Suprapubic skin (tissue), 4 donors: ENCODE measurements at places on chromosomes 2 and 18.

GRCh38 chr18:45236676-45237075 is 378.6 kb upstream of the SLC14A2 start:
- DNase-seq: no peak

- no peak for DNase-seq
These were observed 293.5 kb downstream of the SETBP1 start for GRCh38 chr18:44974174-44974573.

- DNase-seq: no peak
These were observed 37.8 kb upstream of the RTTN start for GRCh38 chr18:70243131-70243929.

DNA sequence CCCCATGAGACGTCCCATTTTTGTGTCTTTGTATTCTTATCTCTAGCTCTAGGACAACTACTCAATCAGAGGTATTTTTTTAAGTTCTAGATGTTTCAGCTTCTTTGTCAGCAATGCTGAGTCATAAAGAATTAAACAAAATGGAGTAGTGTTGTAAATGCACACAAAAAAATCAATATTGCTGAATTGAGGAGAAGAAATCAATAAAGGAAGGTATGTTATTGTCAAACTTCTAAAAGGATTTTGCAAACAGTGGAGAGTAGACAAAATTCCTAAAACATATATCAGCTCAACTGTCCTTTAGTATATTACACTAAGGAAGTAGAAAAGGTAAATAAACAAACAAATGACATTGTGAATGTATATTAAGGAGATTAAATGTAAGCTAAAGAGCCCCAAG is 726.1 kb upstream of the NRXN1 start:
- no peak for DNase-seq

- DNase-seq: no peak
These were observed 1.8 kb downstream of the IGFBP5 start for GRCh38 chr2:216693414-216694080.

GRCh38 chr2:37928377-37928776 is 3.3 kb downstream of the RMDN2 start:
- no peak for DNase-seq

DNA sequence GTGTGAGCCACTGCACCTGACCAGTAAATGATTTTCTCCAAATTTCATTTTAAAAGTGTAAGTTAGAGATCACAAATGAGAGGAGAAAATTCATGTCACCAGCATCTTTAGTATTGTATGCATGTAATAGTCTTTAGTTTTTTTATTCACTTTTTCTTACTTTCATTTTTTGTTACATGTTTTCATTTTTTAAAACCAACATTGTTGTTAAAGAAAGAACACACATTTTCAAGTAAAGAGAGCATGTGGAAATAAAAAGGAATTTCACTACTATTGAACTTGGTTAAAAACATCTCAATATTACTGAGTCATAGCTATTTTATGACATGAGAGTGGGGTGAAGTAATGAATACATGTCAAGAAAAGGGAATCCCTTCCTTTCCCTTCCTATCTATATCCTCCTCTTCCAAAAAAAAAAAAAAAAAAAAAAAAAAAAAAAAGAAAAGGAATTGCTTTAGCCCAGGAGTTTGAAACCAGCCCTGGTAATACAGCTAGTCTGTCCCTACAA is 29.1 kb upstream of the PMAIP1 start:
- DNase-seq: no peak

DNA sequence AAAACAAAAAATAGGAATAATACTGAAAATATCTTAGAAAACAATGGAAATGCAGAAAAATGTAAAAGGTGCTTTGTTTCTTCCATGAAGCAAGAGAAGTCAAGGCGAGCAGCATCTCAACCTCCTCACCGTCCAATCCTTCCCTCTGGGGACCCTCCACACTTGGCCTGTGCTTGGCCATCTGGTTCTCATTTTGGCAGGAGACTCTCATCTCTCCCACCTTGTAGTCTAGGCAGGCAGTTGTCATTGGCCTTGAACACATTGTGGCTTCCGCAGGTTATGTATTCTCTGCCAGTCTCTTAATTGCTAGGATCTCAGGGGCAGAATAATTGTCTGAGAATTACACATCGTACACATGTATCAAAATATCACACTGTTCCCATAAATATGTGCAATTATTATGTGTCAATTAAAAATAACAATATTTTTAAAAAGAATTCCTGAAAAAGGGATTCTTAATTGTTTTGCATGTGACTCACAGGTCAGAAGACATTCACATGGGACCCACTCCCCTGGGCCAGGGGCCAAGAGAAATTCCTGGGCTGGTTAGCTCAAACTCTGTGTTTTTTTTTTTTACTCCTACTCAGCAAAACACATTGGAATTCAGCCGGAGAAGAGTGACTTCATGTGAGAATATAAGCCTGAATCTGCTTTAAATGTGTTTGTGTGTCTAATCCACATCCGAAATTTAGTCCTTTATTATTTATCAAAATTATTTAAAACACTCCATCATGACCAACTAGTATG is 14.0 kb upstream of the ANKRD62 start:
- no peak for DNase-seq

- no peak for DNase-seq
These were observed 493.8 kb upstream of the NRP2 start for GRCh38 chr2:205188239-205189138.

GRCh38 chr2:190099890-190100697 is 37.6 kb upstream of the MSTN start:
- no peak for DNase-seq

DNA sequence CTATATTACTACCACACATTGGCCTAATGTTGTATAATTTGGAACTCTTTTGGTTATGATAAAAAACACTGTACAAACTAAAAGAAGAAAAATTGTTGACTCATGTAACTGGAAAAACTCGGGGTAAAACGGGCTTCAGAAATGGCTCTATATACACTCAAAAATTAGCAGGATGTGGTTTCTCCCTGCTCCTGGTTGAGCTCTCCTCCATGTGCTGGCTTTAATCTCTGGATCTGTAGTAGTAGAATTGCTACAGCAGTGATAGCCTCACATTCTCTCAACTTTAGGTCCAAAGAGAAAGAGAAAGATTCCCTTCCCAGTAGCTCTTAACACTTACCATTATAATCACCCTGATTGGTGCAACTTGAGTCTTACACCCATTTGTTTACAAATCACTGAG is 274.9 kb upstream of the GALNT5 start:
- DNase-seq: no peak

DNA sequence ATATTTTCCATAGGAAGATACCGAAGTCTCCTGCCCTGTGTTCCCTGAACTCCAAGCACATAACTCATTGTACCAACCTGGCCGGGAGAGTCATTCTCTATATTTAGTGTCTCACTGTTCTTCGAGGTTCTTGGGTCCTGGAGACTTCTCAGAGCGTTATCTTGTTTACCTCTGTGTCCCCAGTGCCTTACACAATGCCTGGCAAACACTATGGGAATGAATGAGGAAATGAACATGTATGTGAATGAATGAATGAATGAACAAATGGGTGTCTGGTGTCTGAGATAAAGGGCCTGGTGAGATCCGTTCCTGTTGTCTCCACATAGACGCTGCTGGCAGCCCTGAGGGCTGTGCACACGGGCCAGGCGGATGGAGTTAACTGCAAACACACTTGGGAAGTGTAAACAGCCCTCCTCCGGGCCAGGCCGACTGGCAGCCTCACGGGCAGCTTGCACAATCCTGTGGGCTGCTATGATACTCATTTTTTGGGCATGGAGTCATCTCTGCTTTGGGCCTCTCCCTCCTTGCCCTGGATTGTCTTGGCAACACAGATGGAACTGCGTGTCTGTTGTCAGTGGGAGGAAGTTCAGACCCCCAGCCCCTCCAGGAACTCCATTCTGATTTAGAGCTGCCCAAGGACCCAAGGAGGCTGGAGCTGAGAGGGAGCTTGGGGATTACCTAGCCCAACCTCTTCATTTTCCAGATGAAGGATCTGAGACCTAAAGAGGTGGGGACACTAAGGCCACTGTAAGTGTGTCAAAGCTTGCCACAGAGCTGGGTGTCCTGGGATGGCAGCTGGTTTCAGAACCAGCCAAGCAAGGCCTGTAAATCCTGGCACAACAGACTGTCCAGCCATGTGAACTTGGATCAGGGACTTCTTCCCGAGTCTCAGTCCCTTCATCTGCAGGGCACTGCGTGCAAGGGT is 124.4 kb downstream of the INHBB start:
- peak; percentile 93 for DNase-seq

GRCh38 chr18:79468119-79468789 is 72.5 kb downstream of the NFATC1 start:
- no peak for DNase-seq

GRCh38 chr2:109382951-109383350 is 230.8 kb downstream of the SEPTIN10 start:
- DNase-seq: peak; percentile 55

DNA sequence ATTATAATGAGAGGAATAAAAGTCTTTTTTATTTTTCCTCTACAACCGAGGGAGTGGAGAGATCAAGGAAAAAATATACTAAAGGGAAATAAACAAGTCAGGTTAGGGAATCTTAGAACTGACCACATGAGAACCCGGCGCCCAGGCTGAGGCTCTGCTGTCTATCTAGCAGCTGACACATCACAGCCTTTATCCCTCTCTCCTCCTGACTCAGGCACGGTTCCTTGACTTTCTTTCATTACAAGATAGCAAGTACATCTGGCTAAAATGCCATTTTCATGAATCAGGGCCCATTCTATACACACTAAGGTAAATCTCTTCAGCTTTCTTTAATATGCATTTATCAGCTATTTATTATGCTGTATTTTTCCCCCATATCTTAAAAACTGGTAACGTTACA is 296.0 kb downstream of the TMX3 start:
- no peak for DNase-seq

GRCh38 chr2:35125278-35125677 is 1230.3 kb upstream of the CRIM1 start:
- DNase-seq: no peak

- DNase-seq: no peak
These were observed 263.3 kb upstream of the CXCR4 start for GRCh38 chr2:136381245-136381644.

GRCh38 chr2:108165729-108166128 is 74.0 kb upstream of the SULT1C3 start:
- DNase-seq: no peak

- DNase-seq: no peak
These were observed 36.1 kb upstream of the MPPE1 start for GRCh38 chr18:11944252-11944651.

- DNase-seq: no peak
These were observed 138.8 kb downstream of the WDSUB1 start for GRCh38 chr2:159147690-159148089.

DNA sequence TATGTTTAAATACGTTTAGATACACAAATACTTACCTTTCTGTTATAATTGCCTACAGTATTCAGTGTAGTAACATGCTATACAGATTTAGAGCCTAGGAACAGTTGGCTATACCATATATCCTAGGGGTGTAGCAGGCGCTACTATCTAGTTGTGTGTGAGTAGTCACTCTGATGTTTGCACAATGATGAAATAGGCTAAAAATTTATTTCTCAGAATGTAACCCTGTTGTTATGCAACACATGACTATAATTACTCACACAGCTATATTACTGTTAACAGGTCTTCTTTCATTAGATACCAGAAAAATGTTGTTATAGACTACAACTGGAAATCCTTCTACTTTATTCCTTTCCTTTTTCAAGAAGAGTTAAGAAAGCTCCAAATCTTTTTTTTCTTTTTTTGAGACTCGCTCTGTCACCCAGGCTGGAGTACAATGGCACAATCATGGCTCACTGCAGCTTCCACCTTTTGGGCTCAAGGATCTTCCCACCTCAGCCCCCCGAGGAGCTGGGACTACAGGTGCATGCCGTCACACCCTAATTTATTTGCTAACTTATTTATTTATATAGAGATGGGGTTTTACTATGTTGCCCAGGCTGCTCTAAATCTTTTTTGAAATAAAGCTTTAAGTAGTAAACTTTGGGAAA is 48.5 kb downstream of the C2orf74 start:
- no peak for DNase-seq

- DNase-seq: no peak
These were observed 157.3 kb downstream of the KLHL29 start for GRCh38 chr2:23542230-23542789.

DNA sequence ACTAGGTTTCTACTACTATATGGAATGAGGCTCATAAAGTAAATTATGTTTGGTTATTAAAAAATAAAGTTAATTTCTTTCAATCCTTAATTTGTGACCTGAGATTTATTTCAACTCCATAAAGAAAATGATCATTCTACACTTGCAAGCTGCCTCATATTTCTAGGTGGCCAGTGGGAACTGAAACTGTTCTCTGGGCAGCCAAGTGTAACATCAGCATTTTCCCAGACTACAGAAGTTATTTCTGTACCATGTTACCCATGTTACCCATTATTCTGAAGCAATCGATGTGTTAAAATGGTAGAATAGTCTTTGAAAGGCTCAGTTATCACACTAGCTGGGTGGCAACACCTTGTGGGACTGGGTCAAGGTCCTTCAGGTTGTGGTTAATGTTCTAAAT is 139.3 kb upstream of the FBXO11 start:
- no peak for DNase-seq

GRCh38 chr2:26462511-26463243 is 15.2 kb downstream of the OTOF start:
- DNase-seq: peak; percentile 61

DNA sequence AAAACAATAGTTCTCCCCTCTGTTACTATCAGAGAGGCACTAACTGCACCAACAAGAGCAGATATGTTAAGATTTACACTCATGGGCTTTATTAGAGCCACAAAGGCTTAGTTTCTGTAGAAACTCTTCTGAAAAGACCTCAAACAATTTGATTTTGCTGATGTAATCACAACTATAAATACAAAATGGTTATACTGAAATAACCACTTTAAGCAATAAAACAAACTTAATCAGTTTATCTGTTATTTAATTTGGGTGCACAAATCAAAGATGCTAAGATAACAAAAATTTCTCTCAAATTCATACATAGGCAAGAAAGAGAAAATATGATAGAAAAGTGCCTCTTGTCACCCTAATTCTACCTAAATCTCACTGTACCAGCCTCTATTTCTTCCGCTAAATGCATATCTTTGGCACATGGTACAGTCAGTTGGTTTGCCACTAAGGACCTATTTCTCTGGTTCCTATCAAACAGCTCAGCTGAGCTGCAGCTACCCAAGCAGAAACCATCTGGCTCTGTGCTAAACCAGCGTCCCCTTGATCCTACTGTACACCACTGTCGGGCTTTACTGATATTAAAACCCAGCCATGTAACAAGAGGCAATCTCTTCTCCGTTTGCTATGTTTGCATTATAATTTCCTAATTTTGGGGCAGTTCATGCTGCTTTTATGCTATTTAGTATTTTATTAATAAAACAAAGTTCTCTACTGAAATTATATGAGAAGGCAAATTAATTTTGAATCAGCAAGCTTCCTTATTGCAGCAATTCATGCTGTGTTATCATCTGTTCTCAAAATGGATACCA is 60.1 kb downstream of the CWC22 start:
- DNase-seq: no peak
